Activated CD8-positive, alpha-beta memory T cell treated with anti-CD3 and anti-CD28 coated beads for 4 hours (primary cell): ENCODE measurements at places on chromosomes 12 and 14.

GRCh38 chr14:50383618-50384225 lies 13.0 kb downstream of the CDKL1 start:
- DNase-seq, result no peak

- DNase-seq, result peak; percentile 16
These were observed 702 bp downstream of the FAM222A start for GRCh38 chr12:109714141-109714912.

GRCh38 chr12:101459642-101460346 lies 15.3 kb upstream of the SPIC start:
- no peak for DNase-seq

GRCh38 chr14:38336298-38336697 lies 80.4 kb upstream of the CLEC14A start:
- no peak for DNase-seq

GRCh38 chr12:108752387-108752786 lies 21.1 kb upstream of the CORO1C start:
- no peak for DNase-seq

- DNase-seq, result no peak
These were observed 459.0 kb downstream of the DPF3 start for GRCh38 chr14:72434856-72435255.

- DNase-seq, result no peak
These were observed 292.9 kb downstream of the BMP4 start for GRCh38 chr14:53663709-53664108.

DNA sequence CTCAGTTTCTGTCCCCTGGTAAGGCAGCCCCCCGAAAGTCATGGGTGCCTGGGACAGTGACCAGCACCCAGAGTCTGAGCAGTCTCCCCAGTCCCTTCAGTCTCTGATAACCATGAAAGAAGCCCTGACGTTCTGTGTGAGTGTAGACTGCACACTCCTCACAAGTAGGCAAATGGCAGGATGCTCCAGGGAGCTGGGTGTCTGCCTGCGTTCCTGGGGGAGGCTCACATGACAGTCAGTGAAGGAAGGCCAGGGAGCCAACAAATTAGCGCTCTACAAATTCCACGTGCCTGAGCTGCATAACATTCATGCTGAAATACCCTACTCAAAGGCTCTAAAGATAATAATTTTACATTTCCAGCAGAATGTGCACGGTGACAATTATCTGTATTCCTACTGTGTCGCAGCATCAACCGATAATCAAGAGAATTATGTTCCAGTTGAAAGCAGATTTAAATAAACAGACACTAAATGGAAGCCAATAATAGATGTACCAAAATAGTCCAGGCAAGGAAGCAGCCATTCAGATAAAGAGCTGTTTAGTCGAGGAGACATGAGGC lies 56.3 kb downstream of the ASCL1 start:
- no peak for DNase-seq

- no peak for DNase-seq
These were observed 26.1 kb upstream of the ETV6 start for GRCh38 chr12:11623382-11623781.

DNA sequence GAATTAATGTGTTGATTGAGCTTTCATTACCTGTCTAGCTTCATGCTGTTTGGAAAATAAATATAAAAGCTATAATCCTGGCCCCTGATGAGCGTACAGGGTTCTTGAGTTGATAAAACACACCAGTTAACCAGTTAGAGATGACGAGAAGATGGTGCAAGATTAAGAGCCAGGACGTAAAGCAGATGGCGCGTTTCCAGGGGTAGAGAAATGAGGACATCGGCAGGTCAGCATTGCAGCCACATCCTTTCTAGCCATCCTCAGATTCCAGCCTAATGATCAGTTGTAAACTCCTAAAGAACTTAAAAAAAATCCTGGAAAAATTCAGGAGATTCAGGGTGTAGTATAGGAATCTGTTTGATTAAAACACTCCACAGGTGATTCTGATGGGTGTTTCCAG lies 203.7 kb downstream of the CACNA1C start:
- no peak for DNase-seq
